ENCODE measurements at places on chromosomes 16 and 17. TPM values are rescaled to one million over a fixed set of nuclear protein-coding genes. Genes with fewer than 3 reads are reported as not detected.

The RAC3 gene
- 13.1 TPM for total RNA-seq

The CREBBP gene
- total RNA-seq = 30.8 TPM

The USP43 gene
- total RNA-seq = not detected

The OR4D1 gene
- not detected for total RNA-seq

The SPATA33 gene
- total RNA-seq = 3.8 TPM

The CD79B gene
- 1.1 TPM for total RNA-seq

The PRSS53 gene
- 0.81 TPM for total RNA-seq

The CCDC102A gene
- 20.0 TPM for total RNA-seq

The FOXN1 gene
- total RNA-seq = not detected

The CUEDC1 gene
- total RNA-seq = 5.7 TPM

The IRX3 gene
- 0.25 TPM for total RNA-seq

Measured in bladder microvascular endothelial cell (primary cell).